Smooth muscle cell of the coronary artery (primary cell): ENCODE measurements at places on chromosomes 11 and 22. TPM values are rescaled to one million over a fixed set of nuclear protein-coding genes. Genes with fewer than 3 reads are reported as not detected.

DYNC2H1 gene
- total RNA-seq: 14.4 and 48.3 TPM in 2 replicates

P2RX3 gene
- not detected in 2 replicates for total RNA-seq

RFPL2 gene
- total RNA-seq: not detected in 2 replicates

ANO1 gene
- total RNA-seq: 0.23 and 5.3 TPM in 2 replicates

APOBEC3H gene
- 0.70 TPM in 1 of 2 replicates, not detected in the other for total RNA-seq

RFPL1 gene
- not detected in 2 replicates for total RNA-seq

VSTM5 gene
- under 0.01 TPM in 1 of 2 replicates, not detected in the other for total RNA-seq

DEUP1 gene
- not detected in 2 replicates for total RNA-seq

MGAT3 gene
- total RNA-seq: 0.12 and 0.23 TPM in 2 replicates

LRFN4 gene
- 5.3 and 12.9 TPM in 2 replicates for total RNA-seq

NRIP3 gene
- 3.7 and 8.7 TPM in 2 replicates for total RNA-seq

SCARF2 gene
- total RNA-seq: 15.8 and 21.0 TPM in 2 replicates

APOBEC3C gene
- total RNA-seq: 5.4 and 6.0 TPM in 2 replicates

SERPIND1 gene
- under 0.01 TPM in 1 of 2 replicates, not detected in the other for total RNA-seq

OR52I1 gene
- total RNA-seq: not detected in 2 replicates

RTN3 gene
- total RNA-seq: 24.1 and 35.3 TPM in 2 replicates

OR9G4 gene
- not detected in 2 replicates for total RNA-seq

DTX4 gene
- 0.35 and 1.7 TPM in 2 replicates for total RNA-seq

ROM1 gene
- total RNA-seq: 6.7 and 8.4 TPM in 2 replicates

SC5D gene
- 17.9 and 85.5 TPM in 2 replicates for total RNA-seq

DBX1 gene
- total RNA-seq: not detected in 2 replicates

OR52H1 gene
- 0.38 and 1.2 TPM in 2 replicates for total RNA-seq

DLG2 gene
- total RNA-seq: 0.45 and 4.6 TPM in 2 replicates

OLFML1 gene
- 0.15 and 53.7 TPM in 2 replicates for total RNA-seq

GAS2 gene
- 0.59 and 0.68 TPM in 2 replicates for total RNA-seq

CYTH4 gene
- total RNA-seq: 0.08 and 0.23 TPM in 2 replicates

AP5B1 gene
- 1.9 and 4.4 TPM in 2 replicates for total RNA-seq

CCDC116 gene
- total RNA-seq: 0.08 and 0.23 TPM in 2 replicates

BTBD18 gene
- not detected in 2 replicates for total RNA-seq

PRR5 gene
- total RNA-seq: 2.3 and 7.7 TPM in 2 replicates

MPPED2 gene
- total RNA-seq: not detected in 2 replicates

MAPK8IP2 gene
- total RNA-seq: 0.08 and 0.12 TPM in 2 replicates

PICK1 gene
- total RNA-seq: 12.1 and 15.7 TPM in 2 replicates

POTEH gene
- not detected in 2 replicates for total RNA-seq
